Aorta (tissue), 5 donors: ENCODE measurements at places on chromosomes 3 and 15. TPM values are rescaled to one million over a fixed set of nuclear protein-coding genes. Genes with fewer than 3 reads are reported as not detected.

Gene PCOLCE2
- 106 TPM for total RNA-seq

Gene CD86
- 19.7 TPM for total RNA-seq

- H3K4me1 ChIP-seq = no peaks in the 10 kb centered on the region
- no peaks in the 10 kb centered on the region for H3K36me3 ChIP-seq
- H3K27ac ChIP-seq = no peak overlapping the region
- DNase-seq = no peak
- H3K4me3 ChIP-seq = no peak overlapping the region
These were observed 37.8 kb downstream of the SLC24A1 start for GRCh38 chr15:65659502-65660052.

- no peak overlapping the region for H3K4me3 ChIP-seq
- H3K36me3 ChIP-seq = no peaks in the 10 kb centered on the region
- no peak overlapping the region for H3K27ac ChIP-seq
- H3K4me1 ChIP-seq = no peaks in the 10 kb centered on the region
- DNase-seq = no peak
These were observed 2.9 kb upstream of the TMEM266 start for GRCh38 chr15:76056931-76057330.

GRCh38 chr3:56858331-56858730, 56.6 kb upstream of the ARHGEF3 start:
- H3K27ac ChIP-seq = no peak overlapping the region
- no peak overlapping the region for H3K4me3 ChIP-seq
- H3K4me1 ChIP-seq = no peaks in the 10 kb centered on the region
- H3K27me3 ChIP-seq = no peaks in the 10 kb centered on the region
